ENCODE measurements at places on chromosomes 7 and 10. TPM values are rescaled to one million over a fixed set of nuclear protein-coding genes. Genes with fewer than 3 reads are reported as not detected.

SPACDR gene
- total RNA-seq, result 2.0 TPM

PLEKHS1 gene
- 0.21 TPM for total RNA-seq

NXPH1 gene
- total RNA-seq, result not detected

CLDN4 gene
- total RNA-seq, result 0.84 TPM

IQCE gene
- 18.2 TPM for total RNA-seq

PALD1 gene
- 11.5 TPM for total RNA-seq

VWA2 gene
- 0.45 TPM for total RNA-seq

CYP26C1 gene
- 0.21 TPM for total RNA-seq

PAX4 gene
- total RNA-seq, result not detected

MYL10 gene
- not detected for total RNA-seq
